HEK293T (cell line): ENCODE measurements at places on chromosomes 6 and 20.
A peak's percentile ranks its signal among the peaks of the same experiment; 100 is the strongest.

GRCh38 chr6:92714346-92714745, 705.0 kb downstream of the EPHA7 start:
- no peak for DNase-seq

- DNase-seq = no peak
These were observed 184.9 kb downstream of the EYA4 start for GRCh38 chr6:133426038-133426437.

DNA sequence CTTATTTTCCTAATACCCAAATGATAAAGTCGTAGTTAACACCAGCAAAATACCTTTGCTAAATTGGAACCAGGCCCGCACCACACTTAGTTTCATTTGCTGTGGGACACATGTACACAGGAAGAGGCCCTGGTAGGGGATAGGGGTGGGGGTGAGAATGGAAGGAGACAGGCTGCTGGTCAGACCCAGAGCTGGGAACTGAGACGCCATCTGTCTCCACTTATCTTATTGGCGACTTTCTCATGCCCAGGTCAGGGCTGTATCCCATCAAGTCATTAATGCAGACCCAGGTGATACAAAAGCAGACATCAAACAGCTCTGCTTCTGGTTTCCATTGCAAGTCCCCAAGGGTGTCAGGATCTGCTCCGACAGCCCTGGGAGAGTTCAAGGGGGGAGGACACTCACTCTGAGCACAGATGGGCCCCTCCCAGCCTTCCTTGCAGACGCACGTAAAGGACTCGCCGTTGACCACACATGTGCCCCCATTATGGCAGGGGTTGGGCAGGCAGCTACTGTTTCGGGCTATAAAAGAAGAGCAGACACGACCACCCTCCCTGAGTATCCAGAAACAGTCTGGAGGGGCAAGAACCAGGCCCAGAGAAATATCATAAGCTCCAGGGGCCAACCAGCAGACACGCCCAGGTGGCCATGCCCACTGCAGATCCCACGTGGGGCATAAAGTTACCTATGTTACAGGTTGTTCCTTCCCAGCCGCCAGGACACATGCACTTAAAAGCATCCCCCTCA, 29.2 kb downstream of the JAG1 start:
- DNase-seq = no peak

- no peak for DNase-seq
These were observed 306.5 kb upstream of the MAP3K7 start for GRCh38 chr6:90893400-90893799.

- DNase-seq = no peak
These were observed 45.5 kb downstream of the SGK1 start for GRCh38 chr6:134272374-134272773.

DNA sequence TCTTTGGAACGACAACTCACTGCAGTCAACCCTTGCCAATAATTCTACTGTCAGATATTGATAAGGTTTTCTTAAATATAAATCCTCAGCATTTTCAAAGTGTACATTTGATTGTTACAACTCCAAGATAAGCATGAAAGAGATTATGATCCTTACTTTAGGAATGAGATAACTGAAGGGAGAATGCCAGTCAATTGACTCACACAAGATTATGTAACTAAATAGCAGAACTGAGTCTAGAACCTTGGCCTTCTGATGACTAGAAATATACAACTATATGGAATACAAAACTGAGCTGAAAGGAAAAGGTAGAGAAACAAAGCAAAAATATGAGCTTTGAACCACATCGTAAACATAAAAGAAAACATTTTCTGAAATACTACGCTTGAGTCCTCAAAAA, 26.9 kb upstream of the STXBP5 start:
- no peak for DNase-seq

- DNase-seq = no peak
These were observed 61.2 kb downstream of the ZFP64 start for GRCh38 chr20:52130406-52130805.

DNA sequence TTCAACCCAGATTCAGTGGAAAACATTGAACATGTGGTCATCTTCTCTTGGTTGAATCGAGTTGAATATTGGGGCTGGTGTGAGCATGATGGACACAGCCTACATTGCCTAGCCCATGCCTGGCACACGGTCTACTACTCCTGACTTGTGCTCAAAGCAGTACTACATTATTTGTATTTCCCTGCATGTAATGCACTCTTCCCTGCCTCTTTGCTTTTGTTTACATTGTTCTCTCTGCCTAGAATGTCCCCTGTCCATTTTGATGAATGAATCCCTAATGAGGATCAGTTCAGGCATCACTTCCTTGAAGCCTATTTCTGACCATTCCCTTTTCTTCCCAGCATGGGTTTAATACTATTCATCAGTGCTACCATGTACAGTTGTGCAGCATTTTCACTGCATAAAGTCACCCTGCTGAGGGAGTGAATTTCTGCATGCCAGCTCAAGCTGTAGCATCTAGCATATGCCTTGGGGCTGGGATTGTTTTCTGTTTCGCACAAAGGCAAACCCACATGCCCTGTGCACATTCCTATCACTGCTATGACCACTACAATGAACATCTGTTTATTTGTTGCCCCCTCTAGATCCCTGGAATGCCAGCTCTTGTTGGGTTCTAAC, 75.3 kb upstream of the CCN6 start:
- no peak for DNase-seq

DNA sequence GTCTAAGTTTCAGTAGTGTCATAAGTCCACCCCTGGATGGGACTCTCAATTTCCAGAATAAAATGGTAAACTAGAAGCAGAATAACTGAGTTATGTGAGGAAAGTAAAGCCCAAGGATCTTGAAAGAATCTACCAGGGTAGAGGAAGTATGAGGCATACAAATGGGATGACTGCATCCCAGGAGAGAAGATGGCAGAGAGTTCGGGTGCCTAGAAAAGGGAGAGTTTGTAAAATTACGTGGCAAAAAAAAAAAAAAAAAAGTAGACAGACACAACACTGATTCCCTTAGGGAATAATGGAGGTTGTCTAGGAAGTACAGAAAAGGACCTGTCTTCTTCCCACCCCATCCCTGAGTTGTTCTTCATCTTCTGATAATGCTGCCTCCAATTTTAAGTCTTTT, 3.4 kb downstream of the GABBR1 start:
- no peak for DNase-seq

- no peak for DNase-seq
These were observed 1309.0 kb downstream of the EPHA7 start for GRCh38 chr6:92110403-92110802.

GRCh38 chr6:1129131-1129530, 182.8 kb upstream of the FOXQ1 start:
- DNase-seq = no peak

GRCh38 chr6:3296078-3296477, 37.3 kb downstream of the PSMG4 start:
- DNase-seq = no peak

DNA sequence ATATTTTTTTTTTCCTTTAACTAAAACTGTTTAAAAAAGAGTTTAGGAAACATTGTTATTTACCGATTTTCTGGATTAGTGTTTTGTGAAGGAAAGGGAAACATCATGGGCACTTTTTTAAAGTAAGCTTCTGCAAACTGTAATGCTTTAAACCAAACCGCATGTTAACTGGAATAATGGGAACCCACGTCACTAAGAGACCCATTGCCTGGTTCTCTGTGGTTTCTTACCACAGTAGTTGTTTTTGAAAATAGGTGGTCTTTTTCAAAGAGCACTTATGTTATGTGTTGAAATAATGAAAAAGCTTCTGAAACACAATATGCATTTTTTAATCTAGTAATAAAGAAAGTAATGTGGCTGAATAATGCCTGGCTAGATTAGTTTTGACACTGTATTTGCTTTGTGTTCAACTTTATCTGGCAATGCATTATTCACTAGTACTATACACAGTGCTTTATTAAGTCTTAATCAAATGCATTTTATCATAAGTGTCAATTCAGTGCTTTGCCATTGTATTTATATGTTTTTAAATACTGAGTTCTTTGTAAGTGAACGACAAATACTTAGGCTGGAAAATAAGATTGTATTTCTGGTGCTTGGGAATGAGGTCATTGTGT, 754.1 kb upstream of the FLRT3 start:
- no peak for DNase-seq

DNA sequence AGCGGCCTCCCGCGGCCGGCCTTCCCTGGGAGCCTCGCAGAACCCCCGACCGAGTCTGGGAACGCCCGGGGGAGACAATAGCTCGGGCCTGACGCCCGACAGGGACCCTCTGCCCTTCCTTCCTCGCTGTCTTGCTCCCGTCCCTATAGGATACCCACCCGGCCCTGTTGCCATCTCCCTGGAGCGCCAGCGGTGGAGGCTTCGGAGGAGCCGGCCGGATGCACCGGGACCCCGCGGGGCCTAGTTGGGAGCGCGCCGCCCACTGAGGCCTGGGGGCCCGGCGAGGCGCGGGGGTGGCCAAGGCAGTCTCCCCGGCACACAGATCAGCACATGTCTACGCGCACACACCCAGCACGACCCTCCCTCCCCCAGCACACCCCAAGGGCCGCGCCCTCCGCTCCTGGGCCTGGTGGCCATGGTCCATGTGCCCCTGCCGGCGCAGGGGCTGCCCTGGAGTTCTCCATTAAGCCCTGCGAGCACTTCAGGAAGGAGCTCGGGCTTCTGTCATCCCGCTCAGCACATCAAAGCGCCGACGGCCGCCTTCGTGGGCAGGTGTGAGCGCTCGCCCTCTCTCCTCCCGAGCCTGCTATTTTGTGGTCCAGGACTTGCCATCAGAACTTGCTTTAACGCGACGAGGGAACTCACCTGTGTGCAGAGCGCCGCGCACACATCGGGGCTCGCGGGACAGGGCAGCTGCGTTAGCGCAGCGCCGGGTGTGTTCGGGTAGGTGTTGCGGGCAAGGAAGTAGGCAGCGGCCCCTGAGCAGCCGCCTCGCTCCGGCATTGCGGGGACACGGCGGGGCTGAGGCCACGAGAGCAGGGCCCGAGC, 3.7 kb downstream of the FOXF2 start:
- no peak for DNase-seq

DNA sequence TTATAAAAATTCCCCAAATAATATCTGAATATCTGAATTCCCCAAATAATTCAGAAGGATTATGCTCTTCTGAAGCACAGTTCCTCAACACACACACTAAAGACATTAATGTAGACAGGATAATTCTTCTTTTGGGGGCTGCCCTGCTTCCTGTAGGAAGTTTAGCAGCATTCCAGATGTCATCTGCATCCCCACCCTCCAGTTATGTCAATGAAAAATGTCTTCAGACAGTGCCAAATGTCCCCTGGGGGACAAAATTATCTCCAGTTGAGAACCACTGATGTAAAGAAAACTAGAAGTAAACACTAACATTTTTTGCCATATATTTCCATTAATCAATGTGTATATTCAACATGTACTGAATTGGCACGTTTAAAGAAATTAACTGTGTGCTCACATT, 25.9 kb upstream of the NAA20 start:
- no peak for DNase-seq

DNA sequence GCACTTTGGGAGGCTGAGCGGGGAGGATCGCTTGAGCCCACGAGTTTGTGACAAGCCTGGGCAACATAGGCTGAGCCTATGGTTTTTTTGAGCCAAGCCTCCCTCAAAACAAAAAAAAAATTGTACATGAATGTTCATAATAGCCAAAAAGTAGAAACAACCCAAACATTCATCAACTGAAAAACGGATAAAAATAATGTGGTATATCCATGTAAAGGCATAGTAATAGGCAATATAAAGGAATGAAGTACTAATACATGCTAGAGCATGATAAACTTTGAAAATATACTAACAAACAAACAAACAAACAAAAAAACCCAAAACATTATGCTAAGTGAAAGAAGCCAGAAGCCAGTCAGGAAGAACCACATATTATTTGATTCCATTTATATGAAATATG, 35.3 kb downstream of the KIAA0319 start:
- DNase-seq = no peak

DNA sequence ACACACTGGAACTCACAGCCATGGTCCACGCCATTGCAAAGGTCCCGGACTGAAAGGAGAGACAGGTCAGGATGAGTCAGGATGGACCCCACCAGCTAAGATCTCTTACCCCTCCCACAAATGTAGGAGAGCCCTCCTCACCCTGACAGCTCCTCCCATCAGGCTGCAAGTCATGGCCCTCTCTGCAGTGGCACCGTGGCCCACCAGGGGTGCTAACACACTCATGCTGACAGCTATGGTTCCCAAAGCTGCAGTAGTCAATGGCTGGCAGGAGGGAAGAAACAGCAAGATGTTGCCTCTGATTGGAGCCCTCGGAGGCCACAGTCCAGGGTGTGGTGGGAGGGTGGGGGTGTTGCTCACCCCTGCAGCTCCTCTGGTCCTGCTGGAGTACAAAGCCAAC, 5.7 kb upstream of the RBPJL start:
- peak; percentile 71 for DNase-seq

GRCh38 chr6:163655217-163656121, 241.0 kb downstream of the QKI start:
- no peak for DNase-seq

DNA sequence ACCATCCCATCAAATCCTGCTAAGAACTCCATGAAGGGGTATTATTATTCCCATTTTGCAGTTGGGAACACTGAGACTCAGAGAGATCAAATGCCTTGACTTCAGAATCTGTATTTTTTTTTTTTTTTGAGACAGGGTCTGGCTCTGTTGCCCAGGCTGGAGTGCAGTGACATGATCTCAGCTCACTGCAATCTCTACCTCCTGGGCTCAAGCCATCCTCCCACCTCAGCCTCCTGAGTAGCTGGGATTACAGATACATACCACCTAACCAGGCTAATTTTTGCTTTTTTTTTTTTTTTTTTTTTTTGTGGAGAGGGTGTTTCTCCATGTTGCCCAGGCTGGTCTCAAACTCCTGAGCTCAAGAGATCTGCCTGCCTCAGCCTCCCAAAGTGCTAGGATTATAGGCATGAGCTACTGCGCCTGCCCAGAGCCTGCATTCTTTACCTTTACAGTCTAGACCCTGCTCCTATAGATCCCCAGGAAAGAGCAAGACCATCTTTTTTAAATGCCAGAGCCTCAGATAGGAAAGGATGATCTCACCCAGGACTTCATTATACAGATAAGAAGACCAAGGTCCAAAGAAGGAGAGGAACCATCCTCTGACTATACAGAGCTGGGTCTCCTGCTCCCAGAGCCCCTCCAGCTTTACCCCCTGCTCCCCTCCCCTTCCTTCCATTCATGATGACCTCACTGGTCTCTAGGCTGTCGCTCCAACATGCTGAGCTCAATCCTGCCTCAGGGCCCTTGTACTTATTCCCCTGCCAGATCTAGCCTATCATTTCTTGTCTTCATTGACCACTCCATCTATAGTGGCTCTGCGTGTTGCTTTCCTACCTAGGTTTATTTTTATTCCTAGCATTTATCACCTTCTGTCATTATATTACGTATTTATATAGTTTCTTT, 138.6 kb downstream of the CEBPB start:
- DNase-seq = no peak

DNA sequence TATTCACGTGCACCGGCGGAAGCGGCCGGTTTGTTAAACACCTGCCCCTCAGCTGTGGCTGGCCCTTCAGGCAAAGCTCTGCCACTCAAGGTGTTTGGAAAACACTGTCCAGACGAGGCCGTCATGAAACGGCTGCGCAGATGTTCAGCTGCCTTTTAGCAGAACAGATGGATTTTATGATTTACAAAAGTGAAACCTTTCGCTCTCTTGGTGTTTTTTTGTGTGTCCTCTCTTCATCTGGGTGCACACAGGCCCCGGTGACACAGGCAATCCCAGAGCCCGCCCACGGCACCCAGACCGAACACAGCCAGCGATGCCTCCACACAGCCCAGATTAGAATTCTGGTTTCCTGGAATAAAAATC, 397.0 kb downstream of the SMOC2 start:
- DNase-seq = no peak
